ENCODE measurements at places on chromosomes 6 and 20. TPM values are rescaled to one million over a fixed set of nuclear protein-coding genes. Genes with fewer than 3 reads are reported as not detected.

The SLC22A2 gene
- polyA plus RNA-seq, result 9.2 TPM

DNA sequence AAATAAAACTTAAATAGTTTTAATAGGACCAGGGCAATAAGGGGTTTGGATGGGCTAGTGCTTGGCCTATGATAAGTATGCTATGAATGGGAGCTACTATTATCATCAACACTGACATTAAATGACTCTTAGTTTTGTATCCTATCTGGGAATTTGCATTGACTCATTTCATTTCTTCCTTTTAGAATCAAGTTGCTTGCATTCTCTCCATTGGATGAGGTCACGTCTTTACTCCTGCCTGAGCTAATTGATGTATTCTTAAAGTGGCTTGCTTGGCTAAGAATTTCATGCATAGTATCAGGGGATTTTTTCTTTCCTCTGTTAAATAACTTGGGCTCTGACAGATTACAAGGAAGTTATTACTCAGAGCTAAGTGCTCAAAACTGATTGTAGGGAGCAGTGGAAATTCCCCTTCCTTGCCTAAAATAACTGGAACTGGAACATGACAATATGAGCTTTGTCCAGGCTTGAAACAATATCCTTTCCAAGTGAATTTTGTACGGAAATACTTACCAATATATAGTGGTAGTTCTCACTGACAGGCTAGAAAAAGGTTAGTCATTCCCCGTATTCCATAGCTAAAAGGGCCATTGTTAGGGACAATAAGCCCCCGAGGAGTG, 169.9 kb downstream of the BCAS1 start:
- DNase-seq, result no peak

GRCh38 chr20:56628873-56629463, at the start of gene TFAP2C:
TSS of gene TFAP2C (plus strand) at chr20:56629306. CDS start at chr20:56629545, 239 bp downstream.
- DNase-seq, result no peak

DNA sequence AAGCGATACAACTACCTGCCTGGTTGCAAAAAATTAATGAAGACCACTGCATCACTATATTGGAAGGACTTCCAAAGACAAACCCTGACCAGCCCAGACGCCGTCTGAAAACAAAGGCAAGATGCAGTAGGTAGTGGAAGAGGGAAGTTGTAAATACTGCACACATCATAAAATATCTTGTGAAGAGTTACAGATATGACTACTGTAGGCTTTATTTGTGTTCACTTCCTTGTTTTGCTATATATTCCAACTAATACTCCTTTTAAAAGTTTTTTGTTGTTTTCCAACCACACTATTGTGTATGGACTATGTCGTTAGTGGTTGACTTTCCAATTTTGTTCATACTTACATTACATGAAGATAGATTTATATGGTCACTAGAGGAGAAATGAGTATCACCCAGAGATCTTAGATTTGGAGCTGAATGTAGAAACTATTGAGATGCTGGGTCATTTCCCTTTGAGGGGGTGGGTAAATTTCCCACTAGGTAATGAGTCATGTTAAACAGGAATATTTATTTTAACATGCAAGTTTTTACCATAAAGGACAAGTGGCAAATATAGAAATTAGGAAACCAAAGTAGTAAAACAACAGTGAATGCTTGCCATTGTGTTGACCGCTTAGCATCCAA, 16.6 kb upstream of the TXLNB start:
- DNase-seq, result no peak

The GNAS gene
- 2,253 TPM for polyA plus RNA-seq

DNA sequence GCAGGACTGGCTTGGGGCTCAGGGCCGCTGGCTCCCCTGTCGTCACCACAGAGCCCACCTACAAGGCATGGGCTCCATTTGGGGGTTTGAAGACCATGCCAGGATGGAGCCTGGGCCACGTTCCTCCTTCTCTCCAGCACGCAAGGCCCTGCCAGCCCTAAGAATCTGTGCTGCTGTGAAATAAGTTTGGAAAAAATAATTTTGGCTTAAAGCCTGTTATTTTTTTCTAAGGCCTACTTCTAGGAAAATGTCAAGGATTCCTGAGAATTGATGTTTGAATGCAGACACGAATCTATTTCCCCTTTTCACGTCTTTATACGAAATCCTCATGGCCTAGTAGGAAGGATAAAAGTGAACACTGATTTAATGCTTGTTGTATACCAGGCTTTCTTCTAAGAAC, 107.5 kb downstream of the LRFN2 start:
- DNase-seq, result no peak

The ADTRP gene
- polyA plus RNA-seq, result 2.3 TPM

The GSTA2 gene
- polyA plus RNA-seq, result not detected

- DNase-seq, result no peak
Observed at GRCh38 chr6:169957351-169957963, 206.0 kb downstream of the ERMARD start.

- DNase-seq, result no peak
Observed at GRCh38 chr20:49775229-49775693, 37.4 kb upstream of the SLC9A8 start.

DNA sequence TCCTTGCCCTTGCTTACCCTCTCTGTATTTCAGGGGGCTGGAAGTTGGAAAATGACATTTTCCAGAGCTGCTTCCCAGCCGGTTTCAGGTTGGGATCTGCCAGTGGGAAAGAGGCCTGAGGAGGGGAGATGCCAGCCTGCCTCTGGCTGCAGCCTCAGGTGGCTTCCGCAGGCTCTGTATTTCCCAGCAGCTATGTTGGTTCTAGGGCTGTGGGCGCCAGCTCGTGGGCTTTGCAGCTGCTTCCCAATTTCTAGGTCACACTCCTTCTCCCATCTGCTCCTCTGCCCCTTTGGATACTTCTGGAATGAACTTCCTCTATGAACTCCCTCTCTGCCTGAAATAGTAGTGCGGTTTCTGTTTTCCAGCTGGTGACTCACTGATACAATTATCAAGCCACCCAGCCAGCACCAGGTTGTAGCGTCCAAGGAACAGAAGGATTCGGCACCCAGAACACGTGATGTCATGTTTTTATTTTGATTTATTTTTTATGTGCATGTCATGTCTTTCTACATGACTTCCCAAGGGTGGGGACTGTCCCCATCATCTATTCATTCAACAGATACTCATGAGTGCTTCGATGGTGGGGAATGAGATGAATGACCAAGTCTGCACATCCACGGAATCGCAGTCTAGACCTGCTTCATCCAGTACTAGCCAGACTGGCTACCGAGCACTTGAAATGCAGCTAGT, 38.0 kb downstream of the TGM2 start:
- DNase-seq, result no peak

- DNase-seq, result no peak
Observed at GRCh38 chr6:30857549-30857948, 26.8 kb upstream of the DDR1 start.

- no peak for DNase-seq
Observed at GRCh38 chr6:151822252-151823111, 15.0 kb downstream of the ESR1 start.

The OR2H2 gene
- polyA plus RNA-seq, result not detected

- no peak for DNase-seq
Observed at GRCh38 chr6:162377735-162378134, 349.8 kb downstream of the PRKN start.

DNA sequence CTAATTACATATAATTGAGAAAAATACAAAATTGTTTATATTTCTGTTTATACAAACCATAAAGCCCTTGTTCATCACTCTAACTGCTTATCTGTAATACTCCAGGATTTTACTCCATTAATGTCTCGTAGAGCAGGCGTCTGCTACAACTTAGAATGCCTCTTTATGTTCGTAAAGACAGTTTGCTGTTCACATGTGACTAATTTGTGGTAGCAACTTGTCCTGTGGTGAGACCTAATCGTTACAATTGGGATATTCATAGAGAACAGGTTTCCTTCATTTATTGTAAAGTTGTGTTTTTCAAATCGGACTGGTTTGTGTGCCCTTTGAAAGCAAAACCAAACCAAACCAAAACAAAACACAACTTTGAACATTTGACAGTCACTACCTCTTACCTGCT, 149.7 kb downstream of the ASCC3 start:
- no peak for DNase-seq

GRCh38 chr6:130587778-130588520, 222.1 kb downstream of the TMEM200A start:
- no peak for DNase-seq

DNA sequence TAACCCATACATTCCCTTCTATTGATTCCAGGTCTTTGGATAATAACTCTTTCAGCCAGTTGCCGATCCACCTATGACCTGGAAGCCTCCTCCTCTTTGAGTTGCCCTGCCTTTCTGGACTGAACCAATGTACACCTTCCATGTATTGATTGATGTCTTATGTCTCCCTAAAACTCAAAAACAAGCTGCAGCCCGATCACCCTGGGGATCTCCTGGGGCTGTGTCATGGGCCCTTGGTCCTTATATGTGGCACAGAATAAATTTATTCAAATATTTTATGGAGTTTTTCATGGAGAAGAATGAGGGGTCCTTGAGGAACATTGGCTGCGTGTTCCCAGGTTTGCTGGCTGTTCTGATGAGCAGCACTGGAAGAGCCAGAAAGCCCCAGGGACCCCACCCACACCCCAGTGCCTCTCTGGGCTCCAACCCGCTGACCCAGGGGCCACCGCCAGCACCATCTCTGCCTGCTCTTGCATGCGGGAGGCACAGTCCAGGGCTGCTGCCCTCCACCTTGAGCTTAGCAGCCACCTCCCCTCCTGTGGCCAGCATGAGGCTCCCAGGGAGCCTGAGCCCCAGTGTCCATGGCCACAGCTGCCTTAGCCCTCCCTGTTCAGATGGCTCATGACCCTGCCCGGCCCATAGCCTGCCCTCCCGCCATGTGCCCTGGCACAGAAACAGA, 36.5 kb upstream of the CST7 start:
- no peak for DNase-seq

DNA sequence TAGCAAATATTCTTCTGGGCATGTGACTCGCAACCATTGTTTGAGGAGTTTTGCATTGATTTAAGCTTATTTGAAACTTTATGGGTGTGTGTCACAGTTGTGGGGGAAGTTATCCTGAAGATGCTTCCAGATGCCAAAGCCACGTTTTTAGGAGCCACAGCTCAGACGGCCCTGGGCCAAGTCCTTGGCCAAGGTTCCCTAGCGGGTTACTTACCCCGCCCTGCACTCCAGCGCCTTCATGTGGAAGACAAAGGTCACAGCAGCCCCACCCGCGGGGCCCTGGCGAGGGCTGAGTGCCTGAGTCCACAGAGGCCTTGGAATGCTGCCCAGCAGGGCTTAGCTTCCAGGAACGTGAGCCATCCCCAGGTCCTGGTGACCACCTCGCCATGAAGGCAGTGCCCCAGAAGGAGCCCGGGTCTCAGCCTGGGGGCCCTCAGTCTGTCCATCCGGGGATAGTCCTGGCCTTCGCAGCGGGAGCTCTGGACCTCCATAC, 308.3 kb downstream of the CDH4 start:
- no peak for DNase-seq

The TRIM15 gene
- polyA plus RNA-seq, result 0.10 TPM

The GNAS-AS1 gene
- 0.64 TPM for polyA plus RNA-seq

- no peak for DNase-seq
Observed at GRCh38 chr20:56663660-56664059, 34.6 kb downstream of the TFAP2C start.

DNA sequence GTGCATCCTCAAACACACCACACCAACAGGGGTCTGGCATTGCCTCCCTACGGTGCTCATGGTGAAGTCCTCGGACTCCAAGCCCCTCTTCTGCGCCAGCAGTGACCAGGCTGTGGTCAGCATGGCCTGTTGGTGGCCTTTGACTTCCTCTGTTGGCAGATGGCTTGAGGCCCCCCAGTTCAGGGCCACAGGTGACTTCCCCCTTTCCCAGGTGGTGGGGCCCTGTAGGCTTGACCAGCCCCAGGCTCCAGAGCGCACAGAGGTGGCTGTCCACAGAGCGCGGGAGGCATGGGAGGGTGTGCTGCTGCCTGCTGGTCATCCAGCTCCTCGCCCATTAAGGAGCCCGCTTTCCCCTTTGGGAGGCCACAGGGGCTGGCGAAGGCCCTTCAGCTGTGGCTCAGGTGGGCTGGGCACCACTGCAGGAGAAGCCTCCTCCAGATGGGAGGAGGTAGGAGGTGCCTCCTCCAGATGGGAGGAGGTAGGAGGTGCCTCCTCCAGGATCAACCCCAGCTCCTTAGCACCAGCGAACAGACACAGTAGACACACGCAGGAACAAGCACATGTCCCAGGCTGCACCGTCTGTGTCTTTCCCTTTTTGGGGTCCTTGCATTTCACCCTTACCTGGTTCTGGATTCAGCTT, 52.1 kb upstream of the BHLHE23 start:
- no peak for DNase-seq

The SRMS gene
- not detected for polyA plus RNA-seq

DNA sequence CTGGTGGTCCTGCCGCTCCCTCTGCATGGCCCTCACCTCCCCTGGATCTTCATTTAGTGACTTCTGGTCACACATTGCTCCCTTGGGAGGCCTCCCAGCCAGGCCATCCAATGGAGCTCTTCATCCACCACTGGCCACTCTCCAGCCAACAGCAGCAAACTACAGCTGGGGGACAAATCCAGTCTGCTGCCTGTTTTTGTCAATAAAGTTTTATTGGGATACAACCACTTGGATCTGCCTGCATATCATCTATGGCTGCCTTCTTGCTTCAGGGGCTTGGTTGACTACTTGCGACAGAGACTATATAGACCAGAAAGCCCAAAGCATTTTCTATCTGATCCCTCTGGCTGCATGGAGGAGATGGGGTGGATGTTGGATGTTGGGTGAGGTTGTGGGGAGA, 156.6 kb upstream of the SULF2 start:
- no peak for DNase-seq

DNA sequence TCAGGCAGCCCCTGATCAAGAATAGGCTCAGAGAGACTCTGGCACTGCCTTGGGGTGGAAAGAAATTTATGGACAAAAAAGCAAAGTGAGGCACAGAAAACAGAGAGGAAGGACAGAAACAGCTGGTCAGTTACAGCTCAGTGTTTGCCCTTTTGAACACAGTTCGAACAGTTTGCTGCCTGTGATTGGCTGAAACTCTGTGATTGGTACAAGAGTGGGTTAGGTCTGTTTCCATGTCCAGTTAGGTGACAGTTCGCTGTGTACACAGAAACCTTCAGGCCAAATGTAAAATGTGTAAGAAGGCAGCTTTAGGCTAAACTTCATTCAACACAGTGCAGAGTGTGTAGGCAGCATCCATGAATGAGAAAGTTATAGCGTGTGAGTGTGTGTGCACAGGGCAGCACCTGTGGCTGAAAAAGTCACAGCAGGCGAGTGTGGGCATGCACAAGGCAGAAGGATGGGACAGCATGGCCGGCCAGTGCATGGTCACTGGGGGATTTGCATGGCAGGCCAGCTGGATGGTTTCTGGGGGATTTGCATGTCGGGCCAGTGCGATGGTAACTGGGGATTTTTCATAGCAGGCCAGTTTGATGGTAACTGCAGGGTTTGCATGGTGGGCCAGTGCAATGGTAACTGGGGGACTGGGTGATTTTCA, 75.4 kb upstream of the FRMD1 start:
- no peak for DNase-seq

The AIF1 gene
- polyA plus RNA-seq, result 61.0 TPM

All from left renal cortex interstitium (tissue), 4 donors.